Astrocyte of the spinal cord (primary cell): ENCODE measurements at places on chromosomes 2 and 18.

DNA sequence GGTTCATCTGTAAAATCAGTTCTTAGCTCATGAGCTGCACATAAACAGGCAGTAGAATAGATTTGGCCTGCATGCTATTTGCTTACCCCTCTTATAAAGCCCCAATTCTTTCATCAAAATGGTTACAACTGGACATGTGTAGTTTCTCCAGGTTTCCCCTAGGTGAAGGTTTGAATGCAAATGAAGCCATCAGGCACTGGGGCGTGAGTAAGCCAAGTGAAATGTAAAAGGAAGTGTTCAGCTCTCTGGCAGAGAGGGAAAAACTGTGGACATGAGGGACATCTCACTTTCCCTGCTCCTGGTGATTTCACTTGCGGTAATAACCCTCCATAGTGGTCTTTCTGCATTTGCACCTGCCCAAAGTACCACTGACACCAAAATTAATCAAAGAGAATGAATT, 1402.3 kb upstream of the LRRTM1 start:
- no peak for DNase-seq

DNA sequence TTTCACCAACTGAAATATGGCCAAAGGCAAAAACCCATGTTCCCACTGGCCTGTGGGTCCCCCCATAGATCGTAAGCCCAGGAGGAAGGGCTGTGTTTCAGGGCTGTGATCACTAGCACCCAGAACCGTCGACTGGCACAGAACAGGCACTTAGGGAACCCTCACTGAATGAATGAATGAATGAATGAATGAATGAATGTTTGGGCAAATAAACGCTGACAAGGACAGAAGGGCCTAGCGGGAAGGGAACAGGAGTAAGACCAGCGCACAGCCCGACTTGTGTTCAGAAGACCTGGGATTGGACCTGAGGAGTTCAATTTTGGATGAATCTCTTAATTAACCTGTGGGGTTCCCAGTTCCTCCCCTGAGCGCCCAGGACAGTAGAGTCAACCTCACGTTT, 76.2 kb downstream of the TPO start:
- no peak for DNase-seq

- DNase-seq: peak; percentile 99
Observed at GRCh38 chr2:11743846-11744553, 2.4 kb upstream of the LPIN1 start.

DNA sequence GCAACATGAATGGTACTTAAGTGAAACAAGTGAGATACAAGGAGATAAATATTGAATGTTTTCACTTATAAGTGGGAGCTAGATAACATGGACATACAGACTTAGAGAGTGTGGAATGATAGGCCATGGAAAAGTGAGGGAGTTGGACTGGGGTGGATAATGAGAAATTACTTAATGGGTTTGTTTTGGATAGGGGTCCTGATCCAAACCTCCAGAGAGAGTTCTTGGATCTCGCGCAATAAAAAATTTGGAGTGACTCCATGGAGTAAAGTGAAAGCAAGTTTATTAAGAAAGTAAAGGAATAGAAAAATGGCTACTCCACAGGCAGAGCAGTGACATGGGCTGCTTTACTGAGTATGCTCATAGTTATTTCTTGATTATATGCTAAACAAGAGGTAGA, 508.9 kb downstream of the CNTNAP5 start:
- DNase-seq: no peak

DNA sequence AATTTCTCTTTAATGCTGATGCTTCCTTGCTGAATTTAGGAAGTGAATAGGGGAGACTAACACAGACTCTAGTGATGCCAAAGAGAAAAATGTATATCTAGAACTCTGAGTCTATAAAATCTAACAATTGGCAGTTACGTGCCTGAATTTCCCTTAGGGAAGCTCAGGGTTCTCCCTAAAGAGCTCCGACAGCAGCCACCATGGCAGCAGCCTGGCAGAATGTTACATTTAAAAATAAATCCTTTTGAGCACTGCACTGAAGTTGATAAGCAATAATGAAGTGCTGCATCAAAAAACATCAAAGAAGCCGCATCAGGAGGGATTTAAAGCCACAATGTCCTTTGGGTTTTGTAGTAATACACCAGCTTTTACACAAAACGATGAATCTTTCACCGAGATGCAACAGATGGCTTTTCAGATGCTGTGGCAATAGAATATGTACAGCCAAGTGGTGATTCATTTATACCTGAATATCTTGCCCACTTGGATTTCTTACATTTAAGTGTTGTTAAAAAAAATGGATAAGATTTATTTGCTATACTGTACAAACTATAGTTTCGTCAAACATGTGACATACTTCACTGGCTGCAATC, 291.2 kb upstream of the SESTD1 start:
- no peak for DNase-seq

DNA sequence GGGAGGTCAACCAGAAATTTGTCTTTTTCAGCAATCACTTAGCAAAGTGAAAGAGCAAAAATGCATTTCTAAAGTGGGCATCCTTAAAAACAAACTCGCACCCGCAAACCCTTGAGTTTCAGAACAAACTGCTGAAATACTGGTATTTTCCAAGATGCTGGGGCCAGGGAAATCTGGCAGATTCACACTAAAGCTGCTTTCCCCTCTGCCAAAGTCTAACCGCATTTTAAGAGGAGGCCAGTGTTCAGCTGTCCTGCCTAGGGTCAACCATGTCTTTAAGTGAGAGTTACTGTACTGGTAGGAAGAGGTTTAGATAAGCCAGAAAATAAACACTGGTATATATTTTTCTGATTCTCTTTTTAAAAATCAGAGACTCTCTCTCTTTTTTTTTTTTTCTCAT, 55.9 kb downstream of the ACVR1 start:
- DNase-seq: no peak

DNA sequence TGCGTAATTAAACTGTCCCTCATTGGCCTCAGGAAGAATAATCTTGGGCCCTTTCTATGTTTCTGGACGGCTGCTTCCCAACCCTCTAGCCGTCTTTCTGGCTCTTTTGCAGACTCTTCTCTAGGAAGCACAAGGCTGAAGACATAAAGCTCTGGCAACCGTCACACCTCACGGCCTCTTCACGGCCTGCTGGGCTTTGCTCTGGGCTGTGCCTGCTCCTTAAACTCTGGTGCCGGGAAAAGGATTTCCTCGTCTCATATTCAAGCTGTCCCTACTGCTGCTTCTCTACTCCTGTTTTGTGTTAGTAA, 36.0 kb upstream of the WIPF1 start:
- no peak for DNase-seq

GRCh38 chr18:31773774-31774476, 13.2 kb upstream of the SLC25A52 start:
- DNase-seq: no peak

- DNase-seq: no peak
Observed at GRCh38 chr2:464562-465309, 176.8 kb upstream of the ALKAL2 start.

- no peak for DNase-seq
Observed at GRCh38 chr2:177225965-177226360, 13.4 kb downstream of the HNRNPA3 start.

DNA sequence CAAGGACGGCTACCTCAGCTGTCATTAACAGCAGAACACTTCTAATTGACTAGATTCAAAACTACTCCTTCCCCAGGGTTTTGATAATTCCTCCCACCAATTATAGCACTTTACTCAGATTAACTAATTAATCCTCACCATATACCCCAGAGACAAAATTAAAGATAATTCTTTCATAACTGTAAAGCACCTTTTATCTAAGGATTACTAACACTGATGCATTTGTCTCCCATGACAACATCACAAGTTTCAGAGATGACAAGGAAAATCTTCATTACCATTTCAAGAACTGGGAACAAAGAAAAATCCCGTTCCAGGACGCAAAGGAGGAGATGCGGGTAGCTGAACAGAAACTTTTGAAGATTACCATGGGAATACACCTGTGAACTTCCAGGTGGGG, 129.4 kb upstream of the ITGA6 start:
- no peak for DNase-seq

- DNase-seq: no peak
Observed at GRCh38 chr2:124832521-124832920, 807.4 kb downstream of the CNTNAP5 start.

DNA sequence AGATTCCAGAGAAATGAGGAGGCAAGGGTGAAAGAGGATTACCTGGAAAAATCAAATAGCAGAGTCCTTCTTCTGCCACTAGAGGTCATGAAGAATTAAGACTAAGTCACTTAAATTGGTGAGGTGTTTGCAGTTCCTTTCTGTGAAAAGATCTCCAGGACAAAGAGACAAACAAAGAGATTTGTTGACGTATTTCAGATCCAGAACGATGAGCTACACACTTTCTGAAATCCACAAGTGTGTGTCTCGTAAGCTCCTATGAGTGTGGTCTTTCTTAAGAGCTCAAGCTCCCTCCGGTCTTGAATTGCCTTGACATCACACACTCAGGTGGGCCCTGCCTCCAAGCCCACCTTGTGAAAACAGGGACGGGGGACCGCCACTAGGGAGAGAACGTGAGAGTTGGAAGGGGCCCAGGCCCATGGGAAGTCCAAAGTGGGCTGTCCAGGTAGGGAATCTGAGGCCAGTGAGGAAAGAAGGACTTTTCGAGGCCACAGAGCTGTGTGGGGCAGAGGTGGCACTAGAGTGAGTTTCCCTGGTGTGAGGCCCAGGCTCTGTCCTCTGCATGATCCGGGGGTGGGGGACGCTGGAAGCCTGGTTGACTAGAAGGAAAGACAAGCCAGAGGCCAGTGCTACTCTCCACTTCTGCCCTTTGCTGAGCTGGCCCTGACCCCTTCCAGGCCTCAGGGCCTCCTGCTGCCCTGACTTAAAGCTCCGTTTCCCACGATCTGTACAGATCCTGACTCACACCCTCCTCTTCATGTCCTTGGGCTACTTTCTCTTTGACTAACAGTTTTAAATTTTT, 168.1 kb upstream of the NCK2 start:
- DNase-seq: peak; percentile 48
